ENCODE measurements at places on chromosomes 13 and 19.
A peak's percentile ranks its signal among the peaks of the same experiment; 100 is the strongest.

DNA sequence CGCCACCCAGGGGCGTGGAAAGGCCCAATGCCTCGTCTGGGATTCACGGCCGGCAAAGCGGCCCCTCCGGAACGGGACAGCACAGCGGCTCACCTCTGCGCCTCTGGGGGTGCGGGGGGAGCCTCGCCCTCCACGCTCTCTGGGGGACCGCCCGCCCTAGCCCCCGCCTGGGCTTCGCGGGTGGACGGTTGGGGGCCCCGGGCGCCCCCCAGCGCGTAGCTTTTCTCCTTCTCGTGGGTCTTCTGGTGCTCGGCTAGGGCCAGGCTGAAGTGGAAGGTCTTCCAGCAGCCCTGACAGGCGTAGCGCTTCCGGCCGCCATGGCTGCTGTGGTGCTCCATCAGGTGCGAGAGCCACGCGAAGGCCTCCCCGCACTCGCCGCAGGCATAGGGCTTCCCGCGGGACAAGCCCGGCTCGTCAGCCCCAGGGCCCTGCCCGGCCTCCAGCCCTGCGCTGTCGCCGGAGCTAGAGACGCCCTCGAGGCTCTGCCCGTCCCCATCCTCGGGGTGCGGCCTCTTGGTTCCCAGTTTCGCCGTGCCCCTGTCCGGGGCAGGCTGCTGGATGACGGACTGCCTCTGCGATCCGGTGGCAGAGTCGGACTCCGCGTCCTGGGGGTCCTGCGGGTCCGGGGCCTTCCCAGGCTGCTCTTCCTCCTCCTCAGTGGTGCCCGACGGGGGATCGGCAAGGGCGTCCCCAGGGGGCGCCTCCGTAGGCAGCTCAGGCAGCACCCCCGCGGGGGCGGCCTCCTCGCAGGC is 13.3 kb downstream of the ZSCAN18 start:
- no peak for DNase-seq

- DNase-seq, result peak; percentile 16
These were observed 2.9 kb downstream of the RXFP2 start for GRCh38 chr13:31742097-31742734.

- DNase-seq, result no peak
These were observed 663.8 kb upstream of the MIR17HG start for GRCh38 chr13:90683711-90684131.

GRCh38 chr13:97274829-97275649 is 52.9 kb downstream of the MBNL2 start:
- DNase-seq, result no peak

DNA sequence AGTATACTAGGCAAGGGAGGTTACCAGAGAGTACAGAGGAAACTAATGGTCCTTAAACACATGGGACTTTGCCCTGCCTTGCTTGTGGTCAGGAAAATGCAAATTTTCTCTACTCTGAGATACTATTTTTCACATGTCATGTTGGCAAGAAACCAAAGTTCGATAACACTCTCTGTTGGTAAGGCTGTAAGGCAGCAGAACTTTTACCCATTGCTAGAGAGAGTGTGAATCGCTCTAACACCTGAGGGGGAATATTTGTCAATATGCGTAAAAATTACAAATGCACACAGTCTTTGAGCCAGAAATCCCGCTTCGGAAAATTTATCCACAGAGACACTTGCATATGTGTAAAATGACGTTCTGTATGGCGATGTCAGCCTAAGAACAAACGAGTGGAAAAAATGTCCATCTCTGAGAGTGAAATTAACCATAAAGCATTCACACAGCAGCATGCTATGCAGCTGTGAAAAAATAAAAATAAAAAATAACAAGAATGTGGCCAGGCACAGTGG is 9.5 kb upstream of the RFX1 start:
- no peak for DNase-seq

DNA sequence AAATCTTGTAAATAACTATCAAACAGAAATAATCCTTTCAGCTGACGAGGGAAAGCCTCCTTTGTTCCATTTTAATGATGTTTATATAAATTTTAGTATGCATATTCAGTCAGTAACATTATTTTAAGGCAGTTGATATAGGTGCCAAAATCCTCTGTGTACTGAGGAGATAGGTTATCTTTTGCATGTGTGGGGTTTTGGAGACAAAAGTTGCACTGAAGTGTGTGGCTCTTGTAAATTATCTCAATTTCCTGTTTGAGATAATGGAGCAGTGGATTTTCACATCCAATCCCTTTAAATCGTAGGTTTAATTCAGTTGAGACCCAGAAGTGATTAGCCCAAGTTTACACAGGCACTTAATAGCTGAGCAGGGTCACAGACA is 106.6 kb downstream of the RGCC start:
- no peak for DNase-seq

GRCh38 chr19:31583148-31583547 is 233.9 kb upstream of the TSHZ3 start:
- no peak for DNase-seq

- DNase-seq, result no peak
These were observed at the start of gene MYO16 for GRCh38 chr13:108629181-108629752. MYO16 (plus strand) TSS chr13:108629611; CDS start chr13:108629845, 234 bp downstream.

DNA sequence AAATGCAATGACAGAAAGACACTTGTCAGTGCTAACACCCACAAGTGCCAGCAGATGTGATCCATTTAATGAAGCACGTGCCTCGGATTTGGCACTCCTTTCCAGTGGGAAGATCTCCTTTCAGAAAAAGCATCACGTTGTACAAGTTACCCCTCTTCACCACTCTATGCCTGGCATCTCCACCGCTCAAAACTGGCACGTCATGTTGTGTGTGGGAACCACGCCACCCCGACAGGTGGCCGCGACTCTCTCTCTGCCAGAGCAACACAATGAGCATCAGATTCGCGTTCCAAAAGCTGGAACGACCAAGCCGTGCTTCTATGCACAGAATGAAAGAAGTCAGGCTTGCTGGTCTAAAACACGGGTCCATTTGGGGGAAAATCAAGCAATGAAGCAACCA is 24.3 kb downstream of the TMTC4 start:
- DNase-seq, result no peak

GRCh38 chr19:14868497-14868896 is 17.4 kb downstream of the OR7A17 start:
- no peak for DNase-seq

GRCh38 chr13:51584731-51585672 is 740 bp downstream of the WDFY2 start:
- DNase-seq, result peak; percentile 48

DNA sequence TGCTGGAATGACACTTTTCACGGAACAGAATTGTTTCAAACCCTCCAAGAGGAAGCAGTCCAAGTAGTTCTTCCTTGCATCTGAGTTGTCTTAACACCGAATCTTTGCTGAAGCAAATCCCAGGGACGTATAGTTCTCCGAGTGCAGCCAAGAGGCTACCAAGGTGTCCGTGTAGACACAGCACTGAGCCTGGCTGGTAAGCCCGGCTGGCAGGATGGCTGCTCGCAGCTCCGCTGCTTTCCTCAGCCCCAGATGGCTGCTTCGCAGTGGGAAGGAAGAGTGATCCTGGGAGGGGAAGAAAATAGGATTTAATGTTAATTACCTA is 105.0 kb downstream of the SLC7A1 start:
- no peak for DNase-seq

GRCh38 chr19:35006342-35006998 is 6.3 kb downstream of the GRAMD1A start:
- no peak for DNase-seq

DNA sequence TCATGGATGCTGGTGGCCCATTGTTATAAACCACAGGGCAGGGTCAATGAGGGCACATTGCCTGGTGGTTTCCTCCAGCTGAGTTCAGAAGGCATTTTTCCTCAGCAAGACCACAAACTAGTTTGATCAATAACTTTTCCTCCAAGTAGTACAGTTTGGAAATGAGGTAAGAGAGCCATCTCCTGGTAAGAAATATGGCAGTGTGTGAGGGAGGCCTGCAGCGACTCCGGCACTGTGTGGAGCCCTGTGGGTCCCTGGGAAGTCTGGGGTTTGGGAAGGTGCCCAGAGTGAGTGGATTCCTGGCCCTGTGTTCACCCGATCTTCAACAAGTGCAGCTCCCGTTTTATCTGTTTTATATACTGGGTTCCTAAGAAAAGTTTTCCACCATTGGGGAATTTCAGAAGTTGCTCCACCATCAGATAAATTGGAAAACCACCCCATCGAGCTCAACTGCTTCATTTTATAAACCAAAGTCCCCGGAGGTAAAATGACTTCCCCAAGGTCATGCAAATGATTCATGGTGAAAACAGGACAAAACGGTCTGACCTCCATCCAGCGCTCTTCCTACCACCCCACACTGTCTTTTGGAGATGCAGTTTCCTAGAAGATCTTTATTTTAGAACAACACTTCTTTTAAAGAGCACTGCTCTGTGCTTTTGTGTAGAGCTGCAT is 148.4 kb downstream of the KATNAL1 start:
- no peak for DNase-seq

GRCh38 chr19:18194554-18195238 is 1.7 kb downstream of the MPV17L2 start:
- DNase-seq, result no peak

GRCh38 chr19:2661615-2662014 is 40.9 kb downstream of the GNG7 start:
- no peak for DNase-seq

DNA sequence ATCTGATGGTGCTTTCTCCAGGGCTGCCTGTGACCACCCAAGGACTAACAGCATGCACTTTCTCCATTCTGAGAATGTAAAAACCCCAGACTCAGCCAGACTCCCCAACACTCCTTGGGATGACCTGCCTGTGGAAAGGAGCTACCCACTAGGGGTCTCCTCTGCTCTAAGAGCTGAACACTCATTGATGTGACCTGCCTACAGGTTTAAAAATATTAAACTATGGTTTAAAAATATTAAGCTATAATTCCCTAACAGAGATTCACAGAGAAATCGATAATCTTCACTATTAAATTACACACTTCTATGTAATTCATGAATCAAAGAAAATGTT is 696.2 kb upstream of the SLITRK5 start:
- DNase-seq, result no peak

GRCh38 chr13:25131881-25132420 is 36.0 kb downstream of the PABPC3 start:
- DNase-seq, result no peak

GRCh38 chr19:35027851-35028599 is 2.2 kb upstream of the SCN1B start:
- no peak for DNase-seq

Measured in stimulated activated CD8-positive, alpha-beta memory T cell treated with anti-CD3 and anti-CD28 coated beads, Interleukin-2, amount 100 ng/mL, for 48 hours (primary cell).